ENCODE measurements at places on chromosomes 13 and 19.

GRCh38 chr19:10683064-10683426 lies 18.2 kb upstream of the QTRT1 start:
- H3K27ac ChIP-seq = no peak overlapping the region
- no peaks in the 10 kb centered on the region for H3K27me3 ChIP-seq
- peaks cover 8% of the 10 kb centered on the region for H3K36me3 ChIP-seq
- H3K4me1 ChIP-seq = no peaks in the 10 kb centered on the region
- DNase-seq = no peak
- H3K4me3 ChIP-seq = no peak overlapping the region

- no peaks in the 10 kb centered on the region for H3K4me1 ChIP-seq
- H3K27me3 ChIP-seq = peaks cover 27% of the 10 kb centered on the region
- no peak overlapping the region for H3K27ac ChIP-seq
- no peak for DNase-seq
- no peak overlapping the region for H3K4me3 ChIP-seq
- H3K36me3 ChIP-seq = no peaks in the 10 kb centered on the region
These were observed 260.4 kb downstream of the NALCN start for GRCh38 chr13:101155920-101156319.

DNA sequence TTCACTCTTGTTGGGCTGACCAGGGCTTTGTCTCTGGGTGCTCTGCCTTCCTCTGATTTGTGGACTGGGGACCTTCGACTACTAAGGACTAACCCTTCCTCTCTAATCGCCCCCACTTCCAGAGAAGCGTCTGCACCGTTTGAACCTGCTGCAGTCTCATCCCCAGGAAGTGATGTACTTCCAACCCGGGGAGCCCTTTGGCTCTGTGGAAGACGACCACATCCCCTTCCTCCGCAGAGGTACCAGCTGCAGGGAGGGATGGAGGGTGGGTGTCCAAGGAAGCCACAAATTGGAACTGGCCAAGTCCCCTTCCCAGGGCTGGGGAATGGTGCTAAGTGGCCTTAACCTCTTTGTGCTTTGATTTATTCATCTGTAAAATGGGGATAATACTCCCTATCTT lies 9.2 kb downstream of the QPCTL start:
- H3K4me1 ChIP-seq = no peaks in the 10 kb centered on the region
- H3K4me3 ChIP-seq = no peak overlapping the region
- DNase-seq = no peak
- peaks cover 8% of the 10 kb centered on the region for H3K36me3 ChIP-seq
- no peaks in the 10 kb centered on the region for H3K27me3 ChIP-seq

DNA sequence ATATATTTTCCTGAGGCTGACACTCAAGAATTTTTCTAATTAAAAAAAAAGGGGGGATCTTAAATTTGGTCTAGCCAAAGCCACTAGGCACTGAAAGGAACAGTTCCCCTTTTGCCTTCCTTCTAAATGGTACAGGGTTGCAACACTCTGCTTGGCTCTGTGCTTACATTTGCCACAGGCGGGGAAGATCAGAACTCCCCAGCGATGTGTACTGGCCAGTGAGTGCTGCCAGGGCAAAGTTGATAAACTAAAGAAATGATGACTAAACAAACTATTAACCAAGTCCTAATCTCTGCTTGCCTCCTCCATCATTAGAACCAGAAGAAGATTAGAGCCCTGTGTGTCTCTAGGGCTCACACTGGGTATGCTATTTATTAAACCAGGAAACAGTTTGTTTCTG lies 75.3 kb upstream of the SCEL start:
- no peaks in the 10 kb centered on the region for H3K36me3 ChIP-seq
- peaks cover 26% of the 10 kb centered on the region for H3K4me1 ChIP-seq
- no peaks in the 10 kb centered on the region for H3K27me3 ChIP-seq
- no peak for DNase-seq

DNA sequence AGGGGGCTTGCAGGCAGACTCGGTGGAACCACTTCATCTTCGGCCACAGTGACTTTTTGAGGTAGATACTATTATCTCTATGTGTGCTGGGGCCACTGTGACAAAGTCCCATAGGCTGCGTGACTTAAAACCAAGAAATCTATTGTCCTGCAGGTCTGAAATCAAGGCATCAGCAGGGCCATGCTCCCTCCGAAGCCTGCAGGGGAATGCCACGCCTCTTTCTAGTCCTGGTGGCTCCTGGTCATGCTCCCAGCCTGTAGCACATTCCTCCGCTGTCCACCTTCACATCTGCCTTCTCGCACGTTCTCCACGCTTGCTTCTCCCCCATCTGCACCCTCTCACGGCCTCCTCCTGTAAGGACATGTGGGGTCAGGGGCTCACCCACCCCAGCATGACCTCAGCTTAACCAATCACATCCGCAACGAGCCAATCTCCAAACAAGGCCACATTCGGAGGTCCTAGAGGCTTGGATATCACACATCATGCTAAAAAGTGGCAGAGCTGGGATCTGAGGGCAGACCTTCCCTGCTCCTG lies 21.0 kb upstream of the RAB20 start:
- no peak for DNase-seq
- no peak overlapping the region for H3K4me3 ChIP-seq
- no peaks in the 10 kb centered on the region for H3K27me3 ChIP-seq
- peaks cover 4% of the 10 kb centered on the region for H3K4me1 ChIP-seq
- peak overlapping the region; percentile 7 for H3K27ac ChIP-seq
- no peaks in the 10 kb centered on the region for H3K36me3 ChIP-seq

DNA sequence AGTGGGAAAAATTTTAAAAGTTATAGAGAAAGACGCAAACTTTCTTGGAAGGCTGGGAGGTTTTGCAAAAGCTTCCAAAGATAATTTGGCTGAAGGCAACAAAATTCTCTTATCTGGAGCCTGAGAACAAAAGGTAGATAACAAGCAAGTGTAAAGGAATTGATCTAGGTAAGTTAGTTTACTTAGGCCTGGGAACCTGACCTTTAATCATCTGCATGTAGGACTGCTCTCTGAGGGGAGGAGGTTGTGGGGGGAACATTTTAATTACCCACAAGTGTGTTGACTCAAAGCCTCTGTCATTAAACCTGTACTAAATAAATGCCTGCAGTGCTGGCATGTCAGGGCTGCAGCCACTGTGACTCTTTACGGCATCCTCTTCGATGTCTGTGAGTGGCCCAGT lies 532.3 kb upstream of the SLITRK5 start:
- no peak overlapping the region for H3K27ac ChIP-seq
- no peaks in the 10 kb centered on the region for H3K36me3 ChIP-seq
- H3K4me3 ChIP-seq = no peak overlapping the region
- DNase-seq = no peak
- no peaks in the 10 kb centered on the region for H3K27me3 ChIP-seq

GRCh38 chr19:4224470-4224869 lies 4.9 kb upstream of the EBI3 start:
- no peak overlapping the region for H3K27ac ChIP-seq
- H3K4me3 ChIP-seq = no peak overlapping the region
- no peaks in the 10 kb centered on the region for H3K4me1 ChIP-seq
- no peaks in the 10 kb centered on the region for H3K36me3 ChIP-seq
- H3K27me3 ChIP-seq = peaks cover 5% of the 10 kb centered on the region

DNA sequence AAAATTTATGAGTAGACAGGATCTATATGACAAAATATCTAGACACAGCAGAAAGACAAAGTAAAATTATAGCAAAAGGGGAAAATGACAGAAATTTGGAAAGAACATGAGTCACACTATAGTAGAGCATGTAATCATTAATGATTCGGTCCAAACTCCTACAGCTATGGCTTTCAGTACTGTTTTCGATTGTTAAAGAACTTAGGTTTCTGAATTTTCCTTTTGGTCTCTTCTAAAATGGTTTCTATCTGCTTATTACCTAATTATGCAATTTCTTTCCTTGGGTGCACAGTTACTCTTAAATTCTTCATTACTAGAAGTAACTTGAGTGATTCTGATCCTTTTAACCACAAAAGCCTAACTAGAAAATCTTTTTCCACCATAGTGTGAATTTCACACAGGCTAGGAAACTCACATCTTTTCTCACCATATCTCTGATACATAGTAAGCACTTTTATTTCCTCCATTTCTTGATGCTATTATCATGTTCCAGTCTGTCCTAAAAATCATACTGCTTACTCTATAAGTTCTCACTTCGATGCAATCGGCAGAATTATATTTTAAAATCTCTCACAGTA lies 1101.4 kb downstream of the PCDH9 start:
- no peak overlapping the region for H3K4me3 ChIP-seq
- H3K36me3 ChIP-seq = no peaks in the 10 kb centered on the region
- no peak overlapping the region for H3K27ac ChIP-seq
- no peaks in the 10 kb centered on the region for H3K4me1 ChIP-seq

- H3K27ac ChIP-seq = no peak overlapping the region
- H3K4me1 ChIP-seq = peaks cover 10% of the 10 kb centered on the region
- no peak for DNase-seq
These were observed 15.8 kb downstream of the DGKH start for GRCh38 chr13:42064259-42064658.

GRCh38 chr13:110306960-110307766 lies at the start of the genes COL4A1 and COL4A2:
Gene COL4A1, minus strand, starts transcription at chr13:110307157. Its CDS starts 130 bp downstream, at chr13:110307027.
Gene COL4A2, plus strand, starts transcription at chr13:110307284. Its CDS starts 620 bp downstream, at chr13:110307904.
- H3K4me3 ChIP-seq = peak within 1 kb of the TSS; percentile 96
- H3K27ac ChIP-seq = peak within 1 kb of the TSS; percentile 86
- H3K4me1 ChIP-seq = peaks cover 39% of the 10 kb centered on the region
- peak; percentile 83 for DNase-seq
- peaks cover 3% of the 10 kb centered on the region for H3K36me3 ChIP-seq

DNA sequence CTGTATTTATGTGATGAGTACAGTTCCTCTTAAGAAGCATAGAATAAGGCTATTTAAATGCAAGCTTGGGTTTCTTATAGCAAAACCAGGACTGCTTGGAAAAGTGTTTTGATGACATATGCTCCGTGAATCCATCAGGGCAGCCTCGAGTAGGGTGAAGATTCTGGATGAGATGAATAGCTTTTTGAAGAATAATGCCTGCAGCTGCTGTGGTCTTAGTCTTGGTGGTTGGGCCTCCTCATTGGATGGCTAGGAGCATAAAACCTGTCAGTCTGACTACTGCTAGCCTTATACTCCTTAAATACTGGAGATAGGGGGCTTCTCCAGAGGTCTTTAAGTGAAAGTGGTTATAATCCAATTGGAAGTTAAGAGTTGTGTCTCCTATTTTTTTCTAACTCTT lies 704.3 kb downstream of the FGF9 start:
- H3K36me3 ChIP-seq = peaks cover 3% of the 10 kb centered on the region
- no peaks in the 10 kb centered on the region for H3K27me3 ChIP-seq
- no peak overlapping the region for H3K27ac ChIP-seq
- no peak for DNase-seq
- H3K4me1 ChIP-seq = no peaks in the 10 kb centered on the region

DNA sequence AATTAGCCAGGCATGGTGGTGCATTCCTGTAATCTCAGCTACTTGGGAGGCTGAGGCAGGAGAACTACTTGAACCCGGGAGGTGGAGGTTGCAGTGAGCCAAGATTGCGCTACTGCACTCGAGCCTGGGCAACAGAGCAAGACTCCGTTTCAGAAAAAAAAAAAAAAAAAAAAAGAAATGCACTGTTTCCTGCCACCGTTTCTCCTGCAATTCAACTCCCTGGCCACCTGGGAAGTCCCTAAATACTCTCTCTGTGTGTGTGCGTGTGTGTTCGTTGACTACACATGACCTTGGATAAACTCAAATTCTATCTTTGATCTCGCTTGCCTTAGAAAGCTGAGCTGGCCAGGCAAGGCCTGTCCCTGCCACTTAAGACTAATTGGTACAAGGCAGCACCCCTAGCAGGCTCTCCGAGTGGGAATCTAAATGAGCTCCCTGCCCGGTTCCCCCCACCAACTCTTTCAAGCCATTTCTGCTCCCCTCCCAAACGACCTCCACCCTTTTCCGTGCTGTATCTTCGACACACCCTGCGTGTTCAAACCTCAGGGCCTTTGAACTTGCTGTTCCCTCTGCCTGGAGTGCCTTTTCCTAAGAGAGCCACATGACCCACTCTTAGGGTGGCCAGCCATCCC lies 5.2 kb upstream of the BCAT2 start:
- peak overlapping the region; percentile 90 for H3K27ac ChIP-seq
- DNase-seq = no peak
- peaks cover 26% of the 10 kb centered on the region for H3K4me1 ChIP-seq
- no peaks in the 10 kb centered on the region for H3K27me3 ChIP-seq
- H3K36me3 ChIP-seq = peaks cover 7% of the 10 kb centered on the region
- H3K4me3 ChIP-seq = peak overlapping the region; percentile 72

GRCh38 chr19:45884682-45885555 lies 1.0 kb downstream of the IRF2BP1 start:
- DNase-seq = no peak
- peak overlapping the region; percentile 75 for H3K4me3 ChIP-seq
- no peak overlapping the region for H3K27ac ChIP-seq
- H3K27me3 ChIP-seq = no peaks in the 10 kb centered on the region
- H3K4me1 ChIP-seq = peaks cover 27% of the 10 kb centered on the region
- H3K36me3 ChIP-seq = peaks cover 5% of the 10 kb centered on the region

GRCh38 chr13:52707375-52707774 lies 32.2 kb downstream of the CNMD start:
- no peak overlapping the region for H3K27ac ChIP-seq
- no peak for DNase-seq
- peaks cover 25% of the 10 kb centered on the region for H3K4me1 ChIP-seq
- no peaks in the 10 kb centered on the region for H3K36me3 ChIP-seq
- H3K27me3 ChIP-seq = no peaks in the 10 kb centered on the region

GRCh38 chr19:15841875-15842569 lies 26.6 kb upstream of the OR10H1 start:
- no peaks in the 10 kb centered on the region for H3K36me3 ChIP-seq
- H3K27me3 ChIP-seq = no peaks in the 10 kb centered on the region
- DNase-seq = no peak
- H3K27ac ChIP-seq = no peak overlapping the region

GRCh38 chr19:53112286-53112685 lies 9.1 kb upstream of the ZNF160 start:
- no peaks in the 10 kb centered on the region for H3K27me3 ChIP-seq
- peaks cover 56% of the 10 kb centered on the region for H3K36me3 ChIP-seq
- DNase-seq = no peak
- no peak overlapping the region for H3K27ac ChIP-seq
- no peaks in the 10 kb centered on the region for H3K4me1 ChIP-seq

GRCh38 chr13:112894423-112894672 lies 74.7 kb upstream of the MCF2L start:
- peaks cover 8% of the 10 kb centered on the region for H3K27me3 ChIP-seq
- H3K36me3 ChIP-seq = no peaks in the 10 kb centered on the region
- no peak overlapping the region for H3K27ac ChIP-seq
- DNase-seq = no peak
- peaks cover 24% of the 10 kb centered on the region for H3K4me1 ChIP-seq

DNA sequence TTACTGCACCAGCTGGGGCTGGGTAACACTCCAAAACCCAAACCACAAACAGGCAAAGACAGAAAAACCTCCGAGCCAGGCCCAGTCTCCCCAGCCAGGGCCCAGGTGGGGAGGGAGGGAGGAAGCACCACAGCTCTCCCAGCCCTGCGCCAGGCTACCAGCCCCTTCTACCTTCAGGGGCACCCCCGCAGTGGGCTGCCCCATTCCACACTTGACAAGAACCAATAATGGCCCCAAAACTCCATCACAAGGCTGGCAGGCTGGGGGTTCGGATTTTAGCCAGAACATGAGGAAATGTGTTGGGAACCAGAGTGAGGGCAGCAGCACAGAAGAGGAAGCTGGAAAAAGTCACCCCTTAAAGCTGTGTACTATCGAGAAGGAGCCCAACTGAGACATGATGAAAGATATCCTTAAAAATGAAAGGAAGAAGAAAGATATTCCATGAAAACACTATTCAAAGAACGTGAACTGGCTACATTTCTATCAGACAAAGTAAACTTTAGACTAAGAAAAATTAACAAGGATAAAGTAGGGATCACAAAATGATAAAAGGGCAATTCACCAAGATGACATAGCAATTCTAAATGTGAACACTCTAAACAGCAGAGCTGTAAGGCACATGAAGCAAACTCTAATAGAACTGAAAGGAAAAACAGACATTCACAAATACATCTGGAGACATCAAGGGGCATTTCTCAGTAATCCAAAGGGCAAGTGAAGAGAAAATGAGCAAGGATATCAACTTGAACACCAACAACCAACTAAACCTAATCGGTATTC lies 12.9 kb downstream of the TUBGCP3 start:
- no peak for DNase-seq
- peaks cover 18% of the 10 kb centered on the region for H3K4me1 ChIP-seq
